ENCODE measurements at places on chromosomes 1 and 21.

- no peak for DNase-seq
Measured at GRCh38 chr21:31798842-31799704, 67.2 kb upstream of the SCAF4 start.

DNA sequence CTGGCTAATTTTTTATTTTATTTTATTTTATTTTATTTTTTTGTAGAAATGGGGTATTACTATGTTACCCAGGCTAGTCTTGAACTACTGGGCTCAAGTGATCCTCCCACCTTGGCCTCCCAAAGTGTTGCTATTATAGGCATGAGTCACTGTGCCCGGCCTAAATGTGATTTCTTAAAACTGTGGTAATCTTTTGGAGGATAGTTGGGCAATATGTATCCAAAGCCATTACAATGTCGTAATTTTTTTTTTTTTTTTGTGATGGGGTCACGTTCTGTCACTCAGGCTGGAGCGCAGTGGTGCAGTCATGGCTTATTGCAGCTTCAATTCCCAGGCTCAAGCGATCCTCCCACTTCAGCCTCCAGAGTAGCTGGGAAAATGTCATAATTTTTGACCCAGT lies 14.2 kb downstream of the ETV3L start:
- no peak for DNase-seq

DNA sequence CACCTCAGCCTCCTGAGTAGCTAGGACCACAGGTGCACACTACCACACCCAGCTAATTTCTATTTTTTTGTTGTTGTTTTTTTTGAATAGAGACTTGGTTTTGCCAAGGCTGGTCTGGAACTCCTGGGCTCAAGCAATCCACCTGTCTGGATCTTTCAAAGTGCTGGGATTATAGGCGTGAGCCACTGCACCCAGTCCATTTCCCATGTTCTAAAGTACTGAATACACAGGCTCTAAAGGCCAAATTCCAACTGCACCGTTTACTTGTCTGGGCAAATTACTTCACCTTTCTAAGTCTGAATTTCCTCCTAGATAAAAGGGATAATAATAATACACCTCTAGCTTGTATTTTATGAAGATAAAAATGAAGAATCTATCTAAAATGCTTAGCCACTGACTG lies 39.6 kb downstream of the FRRS1 start:
- no peak for DNase-seq

- DNase-seq, result no peak
Measured at GRCh38 chr1:152756872-152757271, 953 bp upstream of the KPRP start.

DNA sequence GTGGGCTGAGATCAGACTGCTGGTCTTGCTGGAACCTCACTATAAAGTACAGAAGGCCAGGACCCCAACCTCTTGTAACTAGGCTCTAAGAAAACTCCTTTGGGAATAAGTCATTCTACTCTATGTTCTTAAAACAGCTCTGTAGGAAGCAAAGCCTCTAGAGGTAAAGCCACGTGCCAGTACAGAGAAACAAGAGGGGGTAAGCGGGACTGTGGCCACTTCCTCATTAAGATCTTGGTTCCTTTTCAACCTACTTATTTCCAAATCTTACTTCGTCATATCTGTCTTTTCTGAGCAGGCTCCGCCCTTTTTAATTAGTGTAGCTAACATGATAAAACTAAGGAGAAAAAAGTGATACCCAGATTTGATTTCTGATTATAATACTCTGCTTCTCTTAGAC lies 3.8 kb downstream of the NCSTN start:
- DNase-seq, result no peak

- no peak for DNase-seq
Measured at GRCh38 chr1:210262167-210262896, 29.7 kb downstream of the SERTAD4 start.

GRCh38 chr1:156513185-156513584 lies 12.6 kb upstream of the MEF2D start:
- DNase-seq, result no peak

- no peak for DNase-seq
Measured at GRCh38 chr1:201419256-201419655, 2.3 kb downstream of the TNNI1 start.

DNA sequence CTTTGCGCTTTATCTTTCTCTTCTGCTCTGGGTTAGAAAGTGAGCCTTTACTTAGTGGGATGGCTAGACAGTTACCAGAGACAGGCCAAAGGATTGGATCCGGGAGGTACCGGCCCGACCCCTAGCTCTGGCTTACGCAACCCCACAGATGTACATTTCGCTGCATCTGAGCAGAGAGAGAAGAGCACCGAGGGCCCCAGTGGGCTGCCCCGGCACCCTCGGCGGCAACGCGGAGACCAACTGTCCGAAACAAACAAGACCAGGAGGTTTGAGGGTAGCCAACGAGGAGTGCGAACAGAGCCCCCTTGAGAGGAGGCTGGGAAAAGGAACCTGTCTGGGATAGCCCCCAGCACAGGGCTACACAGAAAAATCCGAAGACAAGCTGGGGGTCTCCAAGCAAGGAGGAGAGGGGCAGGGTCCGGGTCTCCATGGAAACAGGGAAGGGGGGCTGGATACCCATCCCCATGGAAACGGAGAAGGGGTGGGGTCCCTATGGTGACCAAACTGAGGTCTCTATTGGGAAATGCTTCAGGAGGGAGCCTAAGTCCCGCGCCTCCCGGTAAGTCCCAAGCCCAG lies 373 bp downstream of the MTF1 start:
- no peak for DNase-seq

Measured in NCI-H187 (cell line).